ENCODE measurements at places on chromosomes 1 and 21. TPM values are rescaled to one million over a fixed set of nuclear protein-coding genes. Genes with fewer than 3 reads are reported as not detected.

- no peak for DNase-seq
These were observed 1.2 kb downstream of the SCMH1 start for GRCh38 chr1:41240781-41241353.

DNA sequence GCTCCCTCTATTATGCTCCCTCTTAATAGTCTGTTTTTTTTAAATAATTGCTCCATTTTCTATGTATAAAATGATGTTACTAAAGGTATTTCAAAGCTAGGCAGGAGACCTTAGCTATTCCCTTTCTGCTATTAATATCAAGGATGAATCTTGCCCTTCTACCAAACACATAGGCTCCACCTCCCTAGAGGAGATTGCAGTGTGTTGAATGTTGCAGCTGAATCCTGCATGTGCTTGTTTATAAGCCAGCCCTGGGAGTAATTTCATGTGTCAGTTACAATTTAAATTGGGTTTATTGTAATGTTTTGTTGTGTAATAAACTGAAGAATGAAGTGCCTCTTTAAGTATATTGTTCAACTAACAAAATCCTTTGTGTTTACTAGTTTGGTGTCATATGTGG is 66.0 kb downstream of the TMEM200B start:
- no peak for DNase-seq

GRCh38 chr1:1122078-1122811 is 6.4 kb upstream of the C1orf159 start:
- DNase-seq = no peak

- peak; percentile 33 for DNase-seq
These were observed 147.6 kb downstream of the PBX1 start for GRCh38 chr1:164706606-164706987.

DNA sequence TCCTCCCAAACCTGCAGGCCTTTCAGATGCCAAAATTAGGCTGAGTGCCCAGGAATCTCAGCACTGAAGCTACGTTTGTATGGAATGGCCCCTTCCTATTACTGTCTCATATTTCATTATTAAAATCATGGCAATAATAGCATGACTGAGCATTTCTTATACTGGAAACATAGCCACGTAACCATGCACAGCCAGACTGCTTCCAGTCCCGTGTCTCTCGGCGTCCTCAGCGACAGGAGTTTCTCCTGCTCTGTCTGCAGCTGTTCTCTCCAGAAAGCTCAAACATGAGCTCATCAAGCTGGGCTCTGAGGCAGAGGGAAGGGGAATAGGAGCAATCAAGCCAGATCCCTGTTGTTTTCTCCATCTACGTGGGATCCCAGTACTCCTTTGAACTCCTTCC is 104.0 kb downstream of the CDC7 start:
- DNase-seq = no peak

DNA sequence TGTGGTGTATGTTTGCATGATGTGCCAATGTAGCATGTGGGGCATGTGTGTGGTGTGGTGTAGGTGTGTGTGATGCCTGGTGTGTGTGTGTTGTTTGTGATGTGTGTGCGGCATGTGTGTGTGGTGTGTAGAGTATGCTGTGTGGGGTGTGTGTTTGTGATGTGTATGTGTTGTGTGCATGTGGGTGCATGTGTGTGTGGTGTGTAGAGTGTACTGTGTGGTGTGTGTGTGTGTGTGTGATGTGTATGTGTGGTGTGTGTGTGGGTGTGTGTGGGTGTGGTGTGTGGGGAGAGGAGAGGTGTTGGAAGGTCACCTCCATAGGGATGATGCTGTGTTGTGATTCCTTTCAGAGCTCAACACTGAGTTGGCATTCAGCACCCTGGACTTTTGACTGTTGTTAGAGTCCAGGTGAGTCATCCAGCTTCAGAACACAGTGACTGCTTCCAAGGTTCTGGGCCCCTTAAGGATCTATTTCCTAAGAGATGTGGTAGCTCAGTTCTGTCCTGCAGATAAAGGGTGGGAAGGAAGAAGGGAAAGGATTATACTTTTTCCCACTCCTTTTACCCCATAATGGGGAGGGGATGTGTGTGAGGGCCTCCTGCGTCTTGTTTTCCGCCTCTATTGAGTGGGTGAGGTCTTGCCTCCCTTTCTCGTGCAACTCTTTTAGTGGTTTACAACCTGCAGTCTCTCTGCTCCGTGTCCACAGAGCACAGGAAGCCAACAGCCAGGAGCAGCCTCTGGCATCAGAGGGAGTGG is 47.6 kb downstream of the RHOU start:
- DNase-seq = peak; percentile 48

The FCER1G gene
- total RNA-seq = not detected
